ENCODE measurements at places on chromosomes 6 and 20.

DNA sequence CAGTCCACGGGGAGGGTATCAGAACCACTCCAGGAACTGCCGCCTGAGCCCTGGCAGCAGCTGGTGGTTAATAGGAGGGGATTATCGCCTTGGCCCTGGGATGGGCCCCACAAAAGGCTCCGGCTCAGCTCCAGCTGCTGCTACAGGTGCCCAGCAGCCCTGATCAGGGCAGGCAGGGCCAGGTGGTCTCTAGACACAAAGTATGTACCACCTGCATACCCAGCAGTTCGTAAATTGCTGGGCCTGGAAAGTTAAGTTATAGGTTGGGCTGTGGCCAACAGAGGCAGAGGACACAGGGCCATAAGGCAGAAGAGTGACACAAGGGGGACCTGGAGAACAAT, 35.1 kb downstream of the RRBP1 start:
- DNase-seq: no peak

DNA sequence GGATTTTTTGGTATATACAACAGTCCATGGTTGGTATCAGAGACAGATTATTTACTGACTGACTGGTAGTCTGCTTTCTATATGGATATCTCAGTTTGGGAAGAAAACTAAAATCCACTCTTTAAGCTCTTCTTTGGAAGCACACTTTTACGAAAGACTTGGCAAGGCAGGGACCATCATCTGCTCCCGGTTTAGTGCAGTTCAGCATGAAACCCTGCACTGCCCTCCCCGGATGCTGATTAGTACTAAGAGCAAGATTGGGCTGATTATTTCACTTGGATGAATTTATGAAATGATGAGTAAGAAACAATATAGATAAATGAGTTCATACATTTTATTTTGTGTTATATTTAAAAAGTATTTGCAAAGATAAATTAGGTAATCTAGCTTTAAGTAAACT, 56.3 kb downstream of the RGS17 start:
- DNase-seq: no peak

- DNase-seq: no peak
Measured at GRCh38 chr6:39128106-39128505, 13.1 kb upstream of the SAYSD1 start.

DNA sequence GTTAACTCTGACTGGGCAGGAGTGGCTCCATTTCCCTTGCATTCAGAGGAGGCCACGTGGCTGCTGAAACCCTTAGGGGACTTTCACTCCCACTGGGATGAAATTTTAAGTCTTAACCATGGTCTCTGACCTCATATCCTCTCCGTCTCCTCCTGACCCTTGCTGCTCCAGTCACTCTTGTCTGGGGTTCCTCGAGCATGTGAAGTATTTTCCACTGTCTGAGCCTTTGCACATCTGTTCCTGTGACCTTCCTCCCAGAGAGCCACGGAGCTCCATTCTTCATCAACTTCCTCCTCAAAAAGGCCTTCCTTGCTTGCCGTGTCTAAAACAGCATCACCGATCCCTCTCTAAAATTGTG, 153.0 kb upstream of the UST start:
- no peak for DNase-seq
